ENCODE measurements at places on chromosomes 4 and X.

- no peak for DNase-seq
Observed at GRCh38 chr4:8022767-8023695, 83.4 kb upstream of the AFAP1 start.

DNA sequence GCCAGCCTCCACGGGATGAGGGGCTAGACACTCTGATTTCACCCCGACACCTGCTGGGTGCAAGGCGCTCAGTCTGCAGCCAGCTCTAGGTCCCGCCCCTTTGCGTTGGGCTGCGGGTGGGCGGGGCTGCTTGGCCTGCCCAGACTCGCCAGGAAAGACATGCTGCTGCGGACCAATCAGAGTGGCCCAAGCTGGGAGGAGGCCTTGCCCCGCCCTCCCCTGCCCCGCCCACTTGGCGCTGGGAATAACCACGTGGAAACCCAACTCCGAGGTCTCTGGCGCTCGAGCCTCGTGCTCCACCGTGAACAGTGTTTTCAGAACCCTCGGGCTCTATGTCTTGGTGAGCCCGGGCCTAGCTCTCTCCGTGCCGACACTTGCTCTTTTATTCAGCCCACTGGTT, 5.3 kb upstream of the VMA21 start:
- DNase-seq: no peak

DNA sequence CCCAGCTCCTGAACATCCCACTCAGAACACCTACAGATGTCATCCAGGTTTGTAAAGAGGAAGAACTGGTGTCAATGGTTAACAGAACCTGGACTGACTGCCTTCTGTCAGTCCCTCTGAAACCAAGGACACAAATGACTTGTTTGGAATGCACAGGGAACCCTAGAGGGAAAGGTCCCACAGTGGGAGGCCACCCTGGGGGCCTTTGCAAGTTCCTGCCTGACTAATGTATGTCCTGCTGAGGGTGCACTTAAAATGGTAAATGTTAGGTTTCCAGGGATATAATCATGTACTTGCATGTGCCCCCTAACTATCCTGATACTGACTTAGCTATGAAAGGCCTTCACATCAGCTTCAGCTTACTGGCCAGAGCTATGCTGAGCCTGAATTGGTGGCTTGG, 15.0 kb upstream of the XAGE2 start:
- DNase-seq: no peak

DNA sequence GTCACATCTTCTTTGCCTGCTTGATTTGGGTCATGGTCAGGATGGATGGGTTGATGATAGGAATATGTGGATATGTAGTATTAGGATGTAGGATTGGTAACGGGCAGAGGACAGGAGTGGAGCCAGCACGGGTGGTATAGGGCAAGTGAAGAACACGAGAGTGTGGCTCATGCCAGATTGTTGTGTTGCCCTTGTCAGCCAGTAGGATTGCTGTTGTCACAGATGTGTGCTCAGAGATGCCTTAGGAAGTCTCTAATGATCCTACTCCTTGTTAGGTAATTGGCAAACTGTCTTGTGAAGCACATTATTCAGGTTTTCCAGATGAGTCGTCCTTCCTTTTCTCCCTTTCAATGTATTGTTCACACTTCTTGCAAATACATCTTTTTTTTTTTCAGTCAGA, 5.5 kb downstream of the ATP10D start:
- no peak for DNase-seq

DNA sequence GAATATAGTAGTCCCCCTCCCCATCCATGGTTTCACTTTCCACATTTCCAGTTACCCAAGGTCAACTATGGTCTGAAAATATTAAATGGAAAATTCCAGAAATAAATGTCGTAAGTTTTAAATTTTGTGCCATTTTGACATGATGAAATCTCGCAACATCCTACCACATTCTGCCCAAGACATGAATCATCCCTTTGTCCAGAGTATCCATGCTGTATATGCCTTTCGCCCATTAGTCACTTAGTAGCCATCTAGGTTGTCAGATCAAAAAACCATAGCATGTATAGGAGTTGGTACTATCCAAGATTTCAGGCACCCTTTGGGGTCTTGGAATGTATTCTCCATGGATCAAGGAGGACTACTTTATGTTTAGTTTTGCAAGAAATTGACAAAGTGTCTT, 8.3 kb downstream of the PRRG1 start:
- no peak for DNase-seq

DNA sequence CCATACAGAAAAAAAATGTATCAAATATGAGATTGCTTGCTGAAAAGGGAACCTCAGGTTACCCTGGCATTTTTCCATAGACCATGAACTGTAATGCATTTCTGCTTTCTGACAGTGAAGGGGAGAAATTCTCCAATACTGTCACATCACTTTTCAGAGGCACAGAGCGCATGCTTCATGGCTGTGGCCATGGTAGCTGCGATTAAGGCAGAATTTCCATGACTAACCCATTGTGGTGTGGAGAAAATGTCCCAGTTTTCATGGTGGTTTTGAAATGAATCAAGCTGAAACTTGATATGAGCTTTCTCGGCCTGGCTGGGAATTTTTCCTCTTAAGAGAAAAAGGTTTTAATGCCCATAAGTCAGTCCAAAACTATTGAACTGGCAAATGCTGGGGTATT, 39.5 kb upstream of the MAP3K15 start:
- DNase-seq: no peak

- no peak for DNase-seq
Observed at GRCh38 chr4:39883646-39884045, 94.1 kb downstream of the PDS5A start.

GRCh38 chrX:134600714-134601113, 57.6 kb downstream of the PLAC1 start:
- no peak for DNase-seq
